ENCODE measurements at places on chromosomes 3 and 15.

DNA sequence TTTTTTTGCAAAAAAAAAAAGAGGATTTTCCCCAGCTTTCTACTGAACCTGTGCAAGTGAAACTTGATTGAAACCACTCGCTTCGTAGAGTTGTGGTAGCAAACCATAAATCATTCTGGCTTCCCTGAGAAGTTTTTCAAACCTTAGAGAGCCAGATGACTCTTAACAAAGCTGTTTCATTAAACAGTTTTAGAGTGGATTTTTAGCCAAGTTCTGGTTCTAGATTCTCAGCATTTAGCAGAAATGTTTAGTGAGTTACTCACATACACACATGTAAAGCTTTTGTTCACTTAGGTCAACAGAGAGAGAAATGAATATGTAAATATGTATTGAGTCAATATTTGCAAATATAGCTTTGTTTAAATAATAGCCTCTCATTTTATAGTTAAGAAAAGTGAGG lies 18.1 kb upstream of the CCR9 start:
- DNase-seq = no peak

GRCh38 chr3:117644203-117644602 lies 934.6 kb downstream of the TUSC7 start:
- DNase-seq = no peak

GRCh38 chr3:136544532-136544931 lies 207.6 kb downstream of the STAG1 start:
- no peak for DNase-seq

GRCh38 chr3:37499061-37499785 lies 324.8 kb upstream of the LRRFIP2 start:
- DNase-seq = no peak

DNA sequence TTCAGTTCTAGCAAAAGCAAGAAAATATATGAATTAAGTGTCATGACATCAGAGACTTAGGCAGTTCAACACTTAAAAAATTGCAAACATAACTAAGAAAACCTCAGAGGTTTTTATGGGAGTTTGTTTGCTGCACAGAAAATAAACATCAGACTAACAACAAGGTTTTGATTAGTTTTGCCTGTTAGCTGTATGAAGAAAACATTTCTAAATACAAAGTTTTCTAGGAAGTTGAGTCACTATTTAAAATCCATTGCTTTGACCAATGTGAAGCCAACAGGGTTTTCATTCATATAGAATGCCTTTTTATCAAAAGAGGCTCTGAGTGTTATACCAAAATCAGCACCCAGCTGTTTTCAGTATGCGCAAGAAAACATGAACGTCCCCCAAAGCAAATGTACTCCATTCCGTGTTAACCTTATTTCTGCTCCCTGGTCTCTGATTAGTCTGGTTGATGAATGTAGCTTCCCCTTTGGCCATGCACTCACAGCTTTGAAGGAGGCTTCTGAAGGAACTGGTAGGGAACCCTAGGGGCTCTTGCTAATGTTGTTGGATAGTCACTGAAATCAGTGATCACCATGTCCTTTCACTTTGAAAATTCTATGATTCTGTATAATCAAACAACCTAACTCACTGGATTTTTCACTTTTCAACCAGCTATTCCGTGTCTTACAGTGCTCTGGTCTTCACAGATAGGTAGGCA lies 89.6 kb upstream of the TSEN2 start:
- DNase-seq = no peak

All from CD4-positive, alpha-beta T cell treated with Interleukin-4 for 4 hours (primary cell).